ENCODE measurements at places on chromosomes 4 and X. TPM values are rescaled to one million over a fixed set of nuclear protein-coding genes. Genes with fewer than 3 reads are reported as not detected.

DNA sequence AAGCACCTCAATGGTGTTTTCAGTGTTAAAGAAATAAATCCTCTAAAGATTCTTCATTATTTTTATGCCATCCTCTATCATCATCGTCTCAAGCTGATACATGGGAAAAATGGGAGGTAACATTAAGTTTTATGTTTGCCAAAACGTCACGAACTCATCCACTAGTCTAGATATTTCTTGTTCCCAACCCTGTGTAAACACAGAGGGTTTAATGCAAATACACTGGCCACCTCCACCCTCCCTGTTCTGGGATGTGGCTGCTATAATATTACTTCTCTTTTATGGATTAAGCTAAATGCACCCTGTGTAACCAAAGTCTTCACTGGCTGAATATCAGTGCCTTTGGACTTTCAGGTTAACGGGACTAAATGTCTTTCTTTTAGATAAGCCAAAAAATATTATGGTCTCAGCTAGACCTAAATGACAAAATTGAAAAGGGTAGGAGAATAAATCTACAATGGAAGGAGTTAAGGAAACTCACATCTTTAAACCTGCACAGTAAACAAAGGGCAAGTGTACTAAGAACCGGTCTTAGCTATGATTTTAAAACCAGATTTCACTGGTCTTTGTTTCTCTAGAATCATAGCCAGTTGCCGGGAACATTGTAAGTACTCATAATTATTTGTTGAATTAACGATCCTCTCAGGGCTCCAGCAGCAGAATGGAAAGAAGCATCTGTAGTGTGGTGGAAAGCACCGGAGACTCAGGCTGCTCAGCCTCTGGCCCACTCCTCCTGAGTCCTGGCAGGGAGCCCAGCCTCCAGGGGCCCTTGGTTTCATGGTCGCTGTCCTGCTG, 103.5 kb upstream of the NOCT start:
- DNase-seq, result peak; percentile 13

GRCh38 chr4:189087971-189088370, 852.7 kb upstream of the FRG1 start:
- DNase-seq, result no peak

- DNase-seq, result no peak
Observed at GRCh38 chrX:105269386-105269785, 48.9 kb upstream of the TEX13A start.

DNA sequence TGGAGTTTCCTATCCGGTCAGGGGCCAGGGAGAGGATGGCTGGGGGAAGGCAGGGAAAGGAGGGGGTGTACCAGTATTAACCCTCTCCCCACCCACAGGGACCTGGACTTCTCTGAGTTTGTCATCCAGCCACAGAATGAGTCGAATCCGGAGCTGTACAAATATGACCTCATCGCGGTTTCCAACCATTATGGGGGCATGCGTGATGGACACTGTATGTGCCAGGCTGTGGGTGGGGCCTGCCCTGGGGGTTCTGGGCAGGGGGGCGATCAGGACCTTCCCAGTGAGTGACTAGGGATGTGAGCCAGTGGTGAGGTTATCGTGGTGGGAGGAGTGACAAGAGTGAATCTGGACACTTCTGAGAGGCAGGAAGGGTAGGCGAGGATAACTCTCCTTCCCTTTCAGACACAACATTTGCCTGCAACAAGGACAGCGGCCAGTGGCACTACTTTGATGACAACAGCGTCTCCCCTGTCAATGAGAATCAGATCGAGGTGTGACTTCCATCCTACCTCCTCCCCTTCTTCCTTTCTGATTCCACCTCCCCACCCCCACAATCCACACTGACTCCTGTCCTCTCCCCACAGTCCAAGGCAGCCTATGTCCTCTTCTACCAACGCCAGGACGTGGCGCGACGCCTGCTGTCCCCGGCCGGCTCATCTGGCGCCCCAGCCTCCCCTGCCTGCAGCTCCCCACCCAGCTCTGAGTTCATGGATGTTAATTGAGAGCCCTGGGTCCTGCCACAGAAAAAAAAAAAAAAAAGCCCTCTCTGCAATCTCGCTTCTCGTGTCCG, 14.6 kb downstream of the USP11 start:
- no peak for DNase-seq

Gene DCX
- total RNA-seq, result not detected

Data from Calu3 (cell line).